ENCODE measurements at places on chromosomes 4 and X.

DNA sequence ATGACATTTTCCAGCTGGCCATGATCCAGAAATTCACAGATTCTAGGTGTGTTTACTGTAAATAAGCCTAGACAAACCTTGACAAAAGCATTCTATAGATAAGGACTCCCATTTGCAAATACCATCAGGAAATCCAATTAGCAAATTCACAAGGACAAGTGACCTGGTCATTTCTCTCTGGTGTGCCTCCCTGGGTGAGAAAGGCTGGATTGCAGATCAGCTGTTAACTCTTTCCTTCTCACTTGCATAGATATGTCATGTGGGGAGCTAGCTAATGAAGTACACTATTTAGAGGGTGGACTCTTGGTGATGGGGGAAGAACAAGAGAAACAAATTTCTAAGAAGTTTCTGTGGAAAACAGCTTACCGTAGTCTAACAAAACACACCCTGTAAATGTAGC, 58.9 kb downstream of the MOSPD2 start:
- DNase-seq = no peak

DNA sequence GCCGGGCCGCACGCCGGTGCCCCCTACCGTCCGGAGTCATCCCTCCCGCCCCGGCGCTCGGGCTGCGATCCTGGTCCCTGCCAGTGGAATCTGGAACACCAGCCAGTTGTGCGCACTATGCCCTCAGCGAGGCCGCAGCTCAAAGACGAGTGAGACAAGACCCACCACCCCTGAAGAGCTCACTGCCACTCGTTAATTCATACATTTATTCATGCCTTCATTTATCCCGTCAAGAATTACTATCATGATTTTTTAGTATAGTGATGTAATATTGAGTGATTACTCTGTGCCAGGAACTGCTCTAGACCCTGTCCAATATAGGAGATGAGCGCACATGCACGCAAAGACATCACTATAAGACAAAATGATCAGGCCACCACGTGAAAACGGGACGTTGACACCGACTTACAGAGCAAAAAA, 247 bp upstream of the PPA2 start:
- no peak for DNase-seq

GRCh38 chr4:158193171-158193749, 17.0 kb upstream of the TMEM144 start:
- no peak for DNase-seq

DNA sequence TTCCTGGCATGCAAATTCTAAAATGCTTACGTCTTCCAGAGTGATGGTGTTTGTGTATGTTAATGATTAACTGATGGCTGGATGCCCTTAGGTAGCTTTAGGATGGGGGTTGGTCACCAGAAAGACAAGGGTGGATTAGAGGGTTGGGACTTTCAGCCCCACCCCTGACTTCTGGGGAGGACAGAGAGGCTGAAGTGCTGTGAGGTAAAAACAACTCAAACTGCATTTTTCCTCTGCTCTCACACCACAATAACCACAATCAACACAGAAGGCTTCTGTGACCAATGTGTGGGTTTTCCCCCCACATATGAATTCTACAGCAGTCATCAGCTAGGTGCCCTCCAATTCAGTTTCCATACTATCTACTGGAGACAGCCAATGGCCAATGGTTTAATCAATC, 18.7 kb upstream of the DDIT4L start:
- DNase-seq = no peak

GRCh38 chrX:153805436-153805835, 11.0 kb downstream of the SSR4 start:
- no peak for DNase-seq

DNA sequence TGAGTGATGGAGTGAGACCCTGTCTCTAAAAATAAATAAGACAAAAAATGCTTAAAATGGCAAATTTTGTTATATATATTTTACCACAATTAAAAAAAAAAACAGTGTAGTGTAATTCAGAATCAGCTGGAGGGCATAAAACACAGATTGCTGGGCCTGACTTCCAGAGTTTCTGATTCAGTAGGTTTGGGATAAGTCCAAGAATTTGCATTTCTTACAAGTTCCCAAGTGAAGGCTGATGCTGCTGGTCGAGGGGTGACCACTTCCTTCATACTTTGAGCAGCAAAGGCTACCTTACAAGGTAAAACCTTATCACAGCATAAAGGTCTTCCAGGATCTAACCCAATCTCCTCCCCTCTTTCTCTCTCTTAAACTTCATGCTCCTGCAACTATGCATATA, 40.7 kb downstream of the KLHL8 start:
- no peak for DNase-seq

DNA sequence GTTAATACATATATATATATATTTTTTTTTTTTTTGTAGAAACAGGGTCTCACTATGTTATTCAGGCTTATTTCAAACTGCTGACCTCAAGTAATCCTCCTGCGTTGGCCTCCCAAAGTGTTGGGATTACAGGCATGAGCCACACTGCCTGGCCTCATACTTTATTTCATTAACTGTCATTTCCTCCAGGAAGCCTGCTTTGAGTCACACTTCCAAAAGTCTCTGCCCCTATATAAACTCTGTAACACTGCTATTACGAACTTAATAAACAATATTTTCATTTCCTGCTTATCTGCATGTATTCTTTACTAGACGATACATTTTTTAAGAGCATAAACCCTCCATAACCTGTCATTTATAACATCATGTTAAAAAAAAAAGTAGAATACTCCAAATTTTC, 167.2 kb downstream of the WDFY3 start:
- DNase-seq = no peak

Data from activated naive CD8-positive, alpha-beta T cell treated with anti-CD3 and anti-CD28 coated beads, Interleukin-2, amount 10 ng/mL, durations not matched to agents 7 days and 5 days (primary cell).